ENCODE measurements at places on chromosomes 2 and 18. TPM values are rescaled to one million over a fixed set of nuclear protein-coding genes. Genes with fewer than 3 reads are reported as not detected.

DNA sequence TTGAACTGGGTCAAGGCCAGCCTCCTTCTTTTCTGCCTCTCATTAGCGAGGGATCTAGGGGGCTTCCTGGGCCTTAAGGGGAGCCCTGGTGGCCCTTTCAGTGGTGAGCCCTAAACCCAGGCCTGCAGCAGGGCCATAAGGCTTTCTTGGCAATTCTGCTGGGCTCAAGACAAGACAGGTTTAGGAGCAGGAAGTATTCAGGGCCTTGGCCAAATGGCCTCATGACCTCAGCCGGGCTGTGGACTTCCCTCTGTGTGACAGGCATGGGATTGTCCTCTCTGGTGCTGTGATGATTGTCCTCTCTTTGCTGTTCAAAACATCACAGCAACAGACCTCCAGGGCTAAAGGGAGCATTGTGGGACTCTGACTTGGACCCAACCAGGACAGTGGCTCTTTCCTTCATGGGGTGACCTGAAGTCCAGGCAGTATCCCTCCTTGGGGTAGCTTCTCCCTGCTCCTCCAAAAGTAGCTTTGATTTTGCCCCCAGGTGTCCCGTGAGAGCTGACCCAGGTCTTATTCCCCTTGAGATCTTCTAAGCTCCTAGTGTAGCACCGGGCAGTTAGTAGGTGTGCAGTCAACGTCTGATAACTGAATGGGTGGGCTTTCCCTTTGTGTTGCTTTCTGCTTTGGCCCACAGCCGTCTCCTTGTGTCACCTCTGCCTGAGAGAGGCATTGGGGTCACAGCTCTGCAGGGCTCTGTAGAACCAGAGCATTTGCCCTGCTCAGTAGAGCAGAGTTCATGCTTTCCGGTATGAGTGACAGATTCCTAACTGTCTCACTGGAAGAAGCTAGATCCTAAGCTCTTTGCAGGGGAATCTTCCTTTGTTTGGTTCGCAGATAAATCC lies 14.7 kb downstream of the FOSL2 start:
- DNase-seq, result no peak

The DAPL1 gene
- not detected for total RNA-seq

DNA sequence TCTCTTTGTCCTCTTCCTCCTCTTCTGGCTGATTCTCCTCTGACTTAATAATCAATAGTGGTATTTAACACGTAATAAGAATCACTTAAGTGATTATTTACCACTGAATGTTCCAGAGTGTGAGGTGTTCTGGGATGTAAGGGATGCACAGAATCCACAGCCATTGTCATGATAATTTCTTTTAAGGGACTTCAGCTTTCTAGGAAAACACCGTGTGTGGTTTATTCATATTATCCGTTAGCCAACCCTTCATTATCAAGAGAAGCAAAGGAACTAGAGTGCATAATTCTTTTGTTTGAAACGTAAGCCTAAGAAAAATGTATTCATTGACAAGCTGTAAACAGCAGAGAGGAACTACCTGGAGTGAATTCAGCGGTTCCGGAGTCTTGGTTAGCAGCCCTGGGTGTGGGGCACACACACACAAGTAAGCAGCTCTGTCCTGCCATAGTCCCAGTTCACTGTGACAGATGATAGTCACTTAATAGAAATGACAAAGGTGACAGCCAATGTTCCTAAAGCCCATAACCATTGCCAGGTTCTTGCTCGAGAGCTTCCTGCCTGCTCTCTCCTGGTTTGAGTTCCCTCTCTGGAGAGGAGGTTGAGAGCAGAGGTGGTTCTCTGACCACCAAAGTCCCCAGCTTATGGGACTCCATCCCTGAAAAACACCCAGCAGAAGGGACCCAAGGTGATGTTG lies 101.9 kb downstream of the ACOXL start:
- DNase-seq, result no peak

The KLHL29 gene
- 1.6 TPM for total RNA-seq

GRCh38 chr2:72129681-72130340 lies 17.9 kb downstream of the CYP26B1 start:
- DNase-seq, result no peak
